Islet precursor cell (in vitro differentiated cells): ENCODE measurements at places on chromosomes 5 and 9.
A peak's percentile ranks its signal among the peaks of the same experiment; 100 is the strongest.

- no peak for DNase-seq
These were observed 46.0 kb downstream of the CRB2 start for GRCh38 chr9:123401879-123402513.

- no peak for DNase-seq
These were observed 135.6 kb upstream of the IRX4 start for GRCh38 chr5:2018390-2018724.

DNA sequence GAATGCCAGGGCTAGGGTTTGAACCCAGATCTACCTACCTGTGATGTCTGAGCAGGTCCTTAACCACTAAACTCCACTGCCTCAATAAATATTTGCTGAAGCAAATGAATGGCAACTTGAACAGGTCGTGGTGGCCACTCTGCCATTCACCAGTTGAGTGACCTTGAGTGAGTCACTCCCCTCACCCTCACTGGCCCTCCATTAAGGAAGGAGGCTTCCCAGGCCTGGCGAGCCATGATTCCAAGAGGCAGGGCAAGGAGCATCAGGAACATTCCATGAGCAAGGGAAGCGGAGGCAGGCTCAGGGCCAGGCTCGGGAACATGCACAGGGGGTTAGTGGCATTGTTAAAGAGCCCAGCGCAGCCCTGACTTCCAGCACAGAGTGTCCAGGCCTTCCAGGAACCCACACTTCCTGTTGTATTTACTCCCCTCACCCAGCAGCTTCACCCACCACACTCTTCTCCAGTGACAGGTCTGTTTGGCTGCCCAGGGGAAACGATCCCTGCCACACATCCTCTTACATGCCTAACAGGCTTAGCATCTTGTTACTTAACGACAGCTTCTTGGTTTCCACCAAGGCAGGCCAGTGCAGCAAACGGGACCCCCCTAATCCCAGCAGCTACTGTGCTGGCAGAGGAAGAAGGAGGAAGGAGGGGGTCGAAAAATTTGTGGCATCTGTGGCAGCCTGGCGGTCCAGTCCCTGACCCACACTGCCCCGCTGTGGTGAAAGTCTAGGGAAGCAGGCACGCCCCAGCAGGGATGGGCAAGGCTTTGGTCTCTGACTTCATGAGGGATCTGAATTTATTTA is 43.7 kb upstream of the TTC1 start:
- DNase-seq = peak; percentile 86

DNA sequence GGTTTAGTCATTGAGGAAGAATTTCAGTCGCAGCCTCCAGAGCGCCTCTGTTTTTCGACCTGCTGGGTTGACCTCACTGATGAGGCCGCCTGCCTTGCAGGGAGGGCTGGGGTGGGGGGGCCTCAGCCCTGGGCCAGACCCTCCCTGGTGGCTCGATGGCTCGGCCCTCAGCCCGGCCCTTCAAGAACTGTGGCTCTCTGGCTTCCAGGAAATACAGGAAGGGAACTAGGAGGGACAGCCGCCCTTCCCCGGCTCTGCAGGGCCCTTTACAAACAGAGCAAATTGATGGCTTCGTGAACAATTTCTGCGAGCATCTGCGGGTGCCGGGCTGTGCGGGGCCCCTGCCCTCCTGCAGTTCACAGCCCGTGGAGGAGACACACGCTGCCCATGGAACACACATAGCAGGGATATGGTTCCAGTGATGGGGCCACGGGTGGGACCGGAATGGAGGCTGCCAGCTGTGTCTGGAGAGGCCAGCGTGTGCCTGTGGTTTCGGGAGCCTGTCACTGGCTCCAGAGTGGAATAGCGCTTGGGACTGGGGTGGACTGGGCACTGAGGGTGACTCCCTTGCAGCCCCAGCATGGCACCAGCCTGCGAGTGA is 39.6 kb downstream of the COL5A1 start:
- DNase-seq = peak; percentile 95

DNA sequence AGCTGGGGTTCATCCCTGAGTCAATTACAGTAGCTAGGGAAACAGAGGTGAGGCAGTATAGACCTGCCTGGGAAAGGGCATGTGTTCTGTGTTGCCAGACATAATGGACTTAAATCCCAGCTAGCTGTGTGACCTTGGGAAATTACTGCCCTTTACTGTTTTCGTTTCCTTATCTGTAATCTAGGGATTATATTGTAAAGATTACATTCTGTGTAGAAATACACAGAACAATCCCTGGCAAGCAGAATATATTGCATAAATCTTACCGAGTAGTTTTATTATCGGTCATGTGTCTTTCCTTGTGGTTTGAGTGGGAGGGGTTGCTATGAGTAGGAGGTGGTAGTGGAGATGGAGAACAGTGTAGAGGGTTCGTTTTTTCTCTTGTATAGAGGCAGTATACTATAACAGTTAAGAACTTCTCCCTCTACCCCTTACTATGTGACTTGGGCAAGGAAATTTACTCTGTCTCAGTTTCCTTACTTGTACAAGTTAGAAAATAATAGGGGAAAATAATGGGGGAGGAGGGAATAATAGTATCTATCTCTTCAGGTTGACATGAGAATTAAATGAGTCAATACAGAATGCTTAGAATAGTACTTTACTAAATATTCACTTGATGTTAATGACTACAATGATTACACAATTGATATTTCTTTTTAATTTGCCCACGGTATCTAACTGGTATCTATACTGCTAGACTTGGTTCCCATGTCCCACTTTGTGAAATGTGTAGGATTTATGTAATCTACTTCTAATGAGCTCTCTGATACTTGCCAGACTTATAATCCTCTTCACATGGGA is 7.1 kb upstream of the DMXL1 start:
- no peak for DNase-seq

GRCh38 chr5:143426437-143426991 is 23.0 kb upstream of the NR3C1 start:
- no peak for DNase-seq

DNA sequence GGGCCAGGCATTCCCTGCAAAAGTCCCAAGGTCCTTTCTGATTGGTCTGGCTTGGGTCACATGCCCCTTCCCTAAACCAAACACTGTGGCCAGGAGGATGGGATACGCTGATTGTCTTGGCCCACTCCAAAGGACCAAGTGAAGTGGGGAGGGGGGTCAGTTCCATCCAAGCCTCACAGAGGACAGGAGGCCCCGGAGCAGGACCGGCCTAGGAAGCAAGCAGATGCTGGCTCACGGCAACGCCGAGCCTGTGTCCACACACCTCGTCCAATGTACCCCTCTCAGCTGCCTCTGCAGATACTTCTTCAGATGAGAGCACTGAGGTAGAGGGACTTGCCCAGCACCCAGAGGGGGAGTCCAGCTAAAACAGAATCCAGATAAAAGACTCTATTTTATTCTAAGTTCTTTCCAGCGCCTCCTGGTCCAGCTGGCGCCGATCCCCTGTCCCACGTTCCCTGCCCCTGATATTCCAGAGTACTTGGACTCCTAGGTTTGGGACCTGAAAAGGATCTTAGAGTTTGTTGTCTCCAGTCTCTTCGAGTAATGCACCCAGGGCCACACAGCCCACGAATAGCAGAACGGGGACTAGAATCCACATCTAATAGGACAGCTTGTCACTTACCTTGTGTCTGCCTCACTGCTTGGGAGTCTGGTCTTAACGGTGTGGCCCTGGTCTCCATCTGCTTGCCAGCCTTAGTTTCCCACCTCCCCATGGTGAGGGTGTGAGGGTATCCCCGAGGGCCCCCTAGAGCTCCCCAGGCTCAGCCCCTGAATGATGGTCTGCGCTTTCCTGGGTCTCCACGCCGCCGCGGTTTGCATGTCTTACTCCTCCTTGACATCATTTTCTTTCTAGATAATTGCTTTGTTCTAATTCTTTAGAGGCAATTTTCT is 72.4 kb upstream of the UNC5A start:
- peak; percentile 40 for DNase-seq

DNA sequence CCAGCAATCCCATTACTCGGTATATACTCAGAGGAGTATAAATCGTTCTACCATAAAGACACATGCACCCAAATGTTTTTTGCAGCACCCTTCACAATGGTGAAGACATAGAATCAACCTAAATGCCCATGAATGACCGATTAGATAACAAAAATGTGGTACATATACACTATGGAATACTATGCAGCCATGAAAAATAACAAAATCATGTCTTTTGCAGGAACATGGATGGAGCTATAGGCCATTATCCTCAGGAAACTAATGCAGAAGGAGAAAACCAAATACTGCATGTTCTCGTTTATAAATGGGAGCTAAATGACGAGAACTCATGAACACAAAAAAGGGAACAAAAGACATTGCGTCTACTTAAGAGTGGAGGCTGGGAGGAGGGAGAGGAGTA is 114.5 kb downstream of the HTR4 start:
- no peak for DNase-seq

DNA sequence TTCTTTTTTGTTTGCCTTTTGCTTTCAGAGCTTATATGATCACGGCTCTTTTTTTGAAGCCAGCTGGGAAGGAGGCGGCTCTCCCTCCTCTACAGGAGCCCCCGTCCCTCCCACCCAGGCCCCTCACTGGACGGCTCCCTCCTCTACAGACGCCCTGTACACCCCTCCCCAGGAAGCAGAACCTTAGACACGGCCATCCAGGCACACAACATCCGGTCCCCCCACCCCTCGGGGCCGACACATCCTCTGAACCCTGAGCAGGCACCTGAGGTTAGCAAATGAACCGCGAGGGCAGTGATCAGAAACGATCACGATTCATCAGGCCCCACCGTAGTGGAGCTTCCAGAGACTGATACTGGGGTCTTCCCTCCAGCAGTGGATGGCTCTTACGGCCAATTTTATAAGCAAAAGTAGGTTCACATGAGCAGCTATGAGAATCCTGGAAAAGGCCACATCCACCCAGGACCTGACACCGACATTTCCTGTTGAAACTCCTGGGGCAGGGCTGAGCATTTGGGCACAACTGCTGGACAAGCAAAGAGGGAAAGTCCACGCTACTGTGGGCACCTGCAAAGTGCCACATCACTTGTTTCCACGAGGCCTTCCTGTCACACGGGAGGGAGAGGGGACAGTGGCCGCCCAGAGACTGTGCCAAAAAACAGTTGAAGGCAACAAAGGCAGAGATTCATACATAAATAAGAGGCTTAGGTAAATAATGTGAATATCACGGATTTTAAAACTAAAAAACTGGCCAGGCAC is 78.9 kb downstream of the SEMA4D start:
- no peak for DNase-seq

- DNase-seq = peak; percentile 100
These were observed 14.6 kb upstream of the ARSI start for GRCh38 chr5:150317048-150318003.

GRCh38 chr9:26975728-26976707 is 19.8 kb downstream of the IFT74 start:
- DNase-seq = peak; percentile 93

DNA sequence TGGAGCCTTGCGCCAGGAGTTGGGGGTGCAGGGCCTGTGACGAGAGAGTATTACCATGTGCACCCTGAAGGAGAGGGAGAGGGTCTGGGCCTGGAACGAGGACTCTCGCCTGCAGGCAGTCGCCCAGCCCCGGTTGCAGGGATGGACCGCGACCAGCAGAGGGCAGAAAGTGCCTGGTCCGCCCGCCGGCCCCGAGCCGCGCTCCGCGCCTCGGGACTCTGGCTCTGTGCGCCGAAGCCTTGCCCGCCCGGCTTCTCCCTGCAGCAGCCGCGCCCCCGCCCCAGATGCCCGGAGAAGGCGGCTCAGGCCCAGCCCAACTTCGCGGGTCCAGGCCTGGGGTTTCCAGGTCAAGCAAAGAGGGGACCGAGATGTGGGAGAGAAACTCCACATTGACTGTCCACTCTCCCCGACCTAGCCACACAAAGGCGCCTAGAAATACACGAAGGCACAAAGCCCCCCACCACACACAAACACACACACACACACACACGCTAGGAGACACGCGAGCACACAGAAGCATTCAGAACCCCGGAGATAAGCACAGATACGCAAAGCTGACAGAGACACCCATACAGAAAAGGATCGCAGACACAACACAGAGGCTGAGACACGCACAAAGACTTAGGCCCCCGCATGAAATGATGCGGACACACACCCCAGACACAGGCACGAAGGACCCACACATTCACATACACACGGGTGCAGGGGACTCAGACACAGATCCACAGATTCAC is 2.0 kb upstream of the LMX1B start:
- peak; percentile 91 for DNase-seq

DNA sequence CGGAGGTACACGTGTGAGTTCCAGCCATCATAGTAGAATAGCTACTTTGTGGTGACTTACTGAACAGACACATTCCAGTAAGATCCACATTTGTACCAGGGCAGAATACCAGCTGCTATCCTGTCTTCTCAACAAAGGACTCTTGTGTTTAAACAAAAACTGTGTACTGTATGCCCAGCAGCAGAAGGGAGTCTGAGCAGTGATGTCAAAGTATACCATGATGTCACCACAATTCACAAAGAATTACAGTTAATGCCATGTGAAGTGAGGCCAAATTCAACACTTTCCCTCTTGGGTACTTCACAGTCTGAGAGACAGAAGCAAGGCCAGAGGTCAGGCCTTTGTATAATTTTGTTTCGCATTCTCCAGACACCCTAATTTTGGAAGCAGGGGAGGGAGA is 137.0 kb downstream of the ADAMTSL1 start:
- DNase-seq = no peak

- no peak for DNase-seq
These were observed 48.0 kb upstream of the POU5F2 start for GRCh38 chr5:93789173-93790067.

DNA sequence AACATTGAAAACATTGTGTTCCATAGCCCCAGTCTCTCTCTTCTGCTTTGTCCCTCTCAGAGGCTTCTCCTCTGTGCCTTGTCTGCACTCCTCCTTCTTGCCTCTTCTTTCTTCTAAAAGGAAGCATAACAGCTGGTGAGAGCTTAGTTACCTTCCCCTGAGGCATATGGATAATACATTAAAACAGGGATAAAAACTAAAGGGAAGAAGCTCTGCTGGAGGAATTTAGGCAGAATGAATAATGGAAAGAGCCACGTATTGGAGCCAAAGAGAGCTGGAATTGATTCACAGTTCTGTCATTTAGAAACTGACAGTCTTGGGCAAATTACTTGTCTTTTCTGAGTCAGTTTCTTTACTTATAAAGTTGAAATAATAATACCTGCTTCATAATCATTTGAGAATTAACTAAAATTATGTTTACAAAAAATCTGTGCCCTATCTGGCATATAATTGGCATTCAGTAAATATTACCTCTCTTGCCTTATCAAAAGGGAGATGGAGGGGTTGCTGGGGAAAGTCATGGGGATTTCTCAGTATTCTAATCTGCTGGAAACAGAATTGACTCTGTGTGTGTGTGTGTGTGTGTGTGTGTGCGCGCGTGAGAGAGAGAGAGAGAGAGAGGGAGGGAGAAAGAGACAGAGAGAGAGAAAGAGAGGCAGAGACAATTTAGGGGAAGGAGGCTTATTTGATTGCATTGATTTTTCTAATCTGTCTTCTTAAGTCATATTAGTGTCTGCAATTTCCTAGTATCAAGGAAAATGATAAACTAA is 20.2 kb downstream of the ZNF474 start:
- no peak for DNase-seq

GRCh38 chr9:3936520-3937235 is 363.2 kb downstream of the GLIS3 start:
- DNase-seq = no peak

GRCh38 chr9:109463924-109464625 is 34.0 kb downstream of the PTPN3 start:
- DNase-seq = no peak
